ENCODE measurements at places on chromosomes 3 and 15. TPM values are rescaled to one million over a fixed set of nuclear protein-coding genes. Genes with fewer than 3 reads are reported as not detected.

DNA sequence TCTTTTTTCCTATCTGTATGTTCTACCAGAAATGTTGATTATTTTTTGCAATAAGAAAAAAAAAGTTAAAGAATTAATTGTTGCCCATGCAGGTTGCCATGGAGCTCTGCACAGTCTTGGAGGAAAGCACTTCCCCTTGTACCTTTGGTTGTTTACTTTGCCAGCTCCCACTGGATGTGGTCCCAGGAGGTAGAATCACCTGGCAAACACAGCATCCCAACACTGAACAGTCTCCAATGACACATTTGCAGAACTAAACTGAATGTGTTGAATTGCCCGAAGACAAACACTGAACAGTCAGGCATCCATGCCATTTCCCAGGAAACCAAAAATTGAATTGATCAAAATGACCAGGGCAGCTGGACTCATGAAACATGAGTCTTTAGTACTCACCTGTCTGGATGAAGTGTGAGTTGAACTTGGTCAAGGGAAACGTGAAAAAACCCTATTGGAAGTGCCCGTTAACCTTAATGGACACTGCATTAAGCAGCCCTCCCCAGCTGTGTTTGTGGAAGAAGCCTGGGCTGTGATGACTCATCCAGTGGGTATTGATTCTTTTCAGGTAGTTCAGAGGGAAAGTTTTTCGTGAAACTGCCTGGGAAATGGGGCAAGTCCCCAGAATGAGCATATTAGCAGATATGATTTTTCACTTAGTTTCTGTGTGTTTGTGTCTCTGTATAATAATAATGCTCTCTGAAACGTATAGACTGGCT lies 284.7 kb upstream of the STT3B start:
- peak; percentile 66 for DNase-seq

Gene CATSPER2
- total RNA-seq = 0.52 TPM

Gene UBAP1L
- under 0.01 TPM for total RNA-seq

DNA sequence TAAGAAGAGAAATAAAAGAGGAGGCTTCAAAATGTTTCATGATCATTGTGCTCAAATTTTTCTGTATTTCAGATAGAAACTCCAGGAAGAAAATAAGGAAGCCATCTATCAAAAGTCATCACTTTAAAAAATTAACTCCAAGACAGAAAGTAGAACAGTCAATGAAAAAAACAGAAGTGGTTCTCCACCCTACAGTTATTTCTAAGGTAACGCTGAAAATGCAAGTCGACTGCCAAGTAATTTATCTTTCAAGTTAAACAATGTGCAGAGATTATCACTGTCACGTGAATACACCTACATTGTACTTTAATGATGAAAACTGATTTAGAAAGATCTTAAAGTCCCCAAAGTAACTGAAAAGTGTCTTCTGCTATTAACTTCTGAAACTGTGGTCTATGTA lies 78.5 kb upstream of the SNRPA1 start:
- DNase-seq = no peak

- no peak for DNase-seq
These were observed 48.8 kb upstream of the PLXND1 start for GRCh38 chr3:129655291-129655700.

Gene SLC38A3
- total RNA-seq = not detected

- DNase-seq = no peak
These were observed 47.4 kb downstream of the SHQ1 start for GRCh38 chr3:72800869-72801268.

Gene ADGRG7
- total RNA-seq = 0.35 TPM

DNA sequence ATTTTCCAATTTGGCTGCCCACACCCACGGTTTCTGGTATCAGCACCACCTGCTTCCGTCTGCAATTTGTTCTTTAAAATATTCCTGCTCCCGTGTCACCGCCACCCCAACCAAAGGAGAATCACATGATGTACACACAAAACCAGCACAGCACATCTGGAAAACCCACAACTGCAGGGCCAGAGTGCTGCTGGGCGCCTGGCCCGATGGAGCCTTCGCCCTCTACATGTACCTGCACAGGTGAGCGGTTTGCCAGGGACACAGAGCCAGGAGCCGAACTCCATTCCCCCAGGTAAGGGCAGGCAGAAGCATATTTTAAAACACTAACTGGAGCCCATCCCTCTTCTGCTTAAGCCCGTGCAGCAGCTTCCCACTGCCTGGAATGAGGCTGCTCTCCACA lies 75.6 kb downstream of the ADAMTS17 start:
- no peak for DNase-seq
